Activated T-cell treated with anti-CD3 and anti-CD28 coated beads, Interleukin-2, amount 50 U/mL, for 72 hours (primary cell): ENCODE measurements at places on chromosomes 13 and 19.
A peak's percentile ranks its signal among the peaks of the same experiment; 100 is the strongest.

DNA sequence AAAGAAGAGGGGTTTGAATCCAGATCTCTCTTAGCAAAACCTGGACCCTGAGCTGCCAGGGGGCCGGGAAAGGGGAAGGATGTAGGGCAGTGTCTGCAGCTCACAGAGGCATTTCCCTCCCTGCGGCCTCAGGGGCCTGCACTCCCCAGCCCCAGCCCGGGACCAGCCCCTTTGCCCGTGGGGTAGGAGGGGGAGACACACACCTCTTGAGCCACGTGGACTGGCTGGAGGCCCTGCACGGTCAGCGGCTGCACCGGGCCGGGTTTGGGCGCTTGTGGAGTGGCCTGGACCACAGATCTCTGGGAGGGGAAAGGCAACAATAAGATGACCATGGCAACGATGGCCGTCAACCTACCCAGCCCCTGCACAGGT is 26.9 kb downstream of the RFX1 start:
- DNase-seq, result no peak

- peak; percentile 60 for DNase-seq
Measured at GRCh38 chr19:55283548-55284377, at the start of gene BRSK1. BRSK1 (plus strand) TSS chr19:55283997; CDS start chr19:55284443, 446 bp downstream.

GRCh38 chr13:114004420-114005205 is 30.7 kb upstream of the C13orf46 start:
- DNase-seq, result no peak

- no peak for DNase-seq
Measured at GRCh38 chr13:30759748-30760147, 24.4 kb downstream of the ALOX5AP start.

DNA sequence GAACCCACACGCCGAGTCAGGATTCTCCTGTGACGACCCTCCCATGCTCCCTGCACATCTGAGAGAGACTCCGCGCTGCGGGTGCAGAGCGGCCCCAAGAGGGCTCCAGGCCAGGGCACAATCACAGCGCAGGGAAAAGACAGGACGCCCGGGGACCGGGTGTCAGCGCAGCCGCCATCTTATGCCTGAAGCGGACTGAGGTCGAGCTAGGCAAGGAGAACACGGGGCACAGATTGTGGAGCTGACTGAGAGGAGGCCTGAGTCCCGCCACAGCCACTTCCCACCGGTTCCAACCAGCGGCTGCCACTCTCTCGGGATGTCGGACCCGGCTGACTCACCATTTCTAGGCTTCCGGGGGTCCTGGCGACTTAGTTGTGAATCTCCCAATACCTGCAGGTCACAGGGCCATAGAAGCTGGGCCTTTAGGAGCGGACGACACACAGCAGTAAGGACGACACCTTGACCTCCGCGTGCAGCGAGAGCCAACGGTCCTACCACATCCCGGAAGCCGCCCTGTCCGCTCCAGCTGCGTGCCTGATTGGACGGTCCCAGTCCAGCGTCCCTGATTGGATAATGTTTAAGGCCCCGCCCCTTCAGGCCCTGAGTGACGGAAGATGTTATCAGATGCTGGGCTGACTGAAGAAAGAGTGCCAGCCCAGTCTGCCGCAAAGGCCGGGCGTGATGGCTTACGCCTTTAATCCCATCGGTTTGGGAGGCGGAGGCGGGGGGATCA is at the start of gene ZNF728:
Gene ZNF728, minus strand, starts transcription at position 487 of the 733 bp plus-strand sequence. Its CDS starts 146 bp downstream, at position 341.
- no peak for DNase-seq

DNA sequence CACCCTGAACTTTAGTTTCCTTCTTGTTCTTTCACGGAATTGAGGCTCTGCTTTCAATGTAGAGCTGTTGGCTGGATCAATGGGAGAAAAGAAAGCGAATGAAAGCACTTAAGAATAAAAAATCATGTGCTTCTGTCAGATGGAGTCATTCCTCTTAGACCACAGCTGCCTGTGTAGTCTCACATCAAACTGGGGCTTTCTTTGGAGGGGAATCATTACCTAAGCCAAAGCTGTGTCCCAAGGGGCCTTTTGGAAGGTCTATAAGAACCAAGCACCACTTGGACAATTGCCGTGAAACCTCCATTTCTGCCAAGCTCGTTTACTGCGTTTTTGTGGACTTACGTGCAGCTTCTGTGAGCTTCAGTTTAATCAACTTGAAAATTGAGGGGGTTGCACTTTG is 44.2 kb upstream of the RNF113B start:
- DNase-seq, result no peak

- DNase-seq, result no peak
Measured at GRCh38 chr13:98267080-98267912, 90.2 kb upstream of the RNF113B start.

GRCh38 chr13:81596224-81596753 is 1255.4 kb upstream of the SPRY2 start:
- no peak for DNase-seq

DNA sequence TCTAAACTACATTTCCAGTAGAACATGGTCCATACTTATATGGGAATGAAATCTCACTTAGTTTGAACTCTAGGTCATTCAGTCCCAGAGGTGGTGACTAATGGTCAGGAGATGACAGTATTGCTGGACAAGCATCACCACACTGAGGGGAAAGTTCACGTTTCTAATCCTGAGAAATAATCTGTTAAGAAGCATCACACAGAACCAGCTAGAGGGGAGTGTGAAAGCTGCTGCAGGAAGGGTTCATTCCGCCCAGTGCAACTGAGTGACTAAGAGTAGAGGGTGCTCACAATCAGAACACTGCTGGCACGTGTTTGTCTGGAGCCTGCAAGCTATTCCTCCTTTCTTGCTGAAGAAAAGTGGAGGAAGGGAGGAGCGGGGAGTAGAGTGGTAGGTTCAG is 2.7 kb downstream of the COL4A1 start:
- DNase-seq, result no peak

DNA sequence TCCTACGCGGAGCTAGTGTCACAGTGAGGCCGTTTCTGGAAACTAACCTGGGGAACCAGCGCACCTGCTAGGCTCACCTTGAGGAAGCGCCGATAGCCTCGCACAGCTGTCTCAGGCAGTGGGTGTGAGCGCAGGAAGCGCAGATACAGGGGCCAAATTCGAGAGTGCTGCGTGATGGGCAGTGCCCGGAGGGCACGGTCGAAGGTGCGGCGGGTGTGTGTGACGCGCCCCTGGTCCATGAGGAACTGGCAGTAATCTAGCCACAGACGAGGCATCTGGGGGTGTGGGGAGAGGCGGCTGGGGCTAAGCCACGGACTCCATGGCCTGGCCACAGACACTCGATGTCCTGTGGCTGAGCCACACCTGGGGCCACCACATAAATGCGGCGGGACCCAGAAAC is 2.2 kb downstream of the XAB2 start:
- no peak for DNase-seq

GRCh38 chr13:84999252-84999651 is 800.0 kb downstream of the SLITRK6 start:
- DNase-seq, result no peak

DNA sequence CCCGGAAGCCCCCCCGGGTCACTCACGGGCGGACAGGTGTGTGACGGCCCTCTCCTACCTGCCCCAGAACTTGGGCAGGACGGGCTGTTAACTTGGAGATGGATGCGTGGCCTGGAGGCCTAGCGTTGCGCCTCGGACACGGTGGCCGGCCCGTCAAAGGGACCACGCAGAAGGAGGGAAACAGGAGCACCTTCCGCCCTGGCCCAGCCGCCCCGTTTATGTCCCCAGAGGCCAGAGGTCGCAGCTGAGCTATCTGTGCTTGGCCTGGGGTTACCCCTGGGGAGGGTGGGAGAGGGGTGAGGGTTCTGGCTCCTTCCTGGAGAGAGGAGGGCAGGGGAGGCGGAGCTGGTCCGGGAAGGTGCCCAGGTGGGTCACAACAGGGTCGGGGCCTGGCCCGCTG is 35.6 kb downstream of the GADD45B start:
- no peak for DNase-seq

GRCh38 chr19:48768994-48769713 is 13.8 kb downstream of the FGF21 start:
- DNase-seq, result no peak

GRCh38 chr13:110233181-110233950 is 73.6 kb downstream of the COL4A1 start:
- DNase-seq, result no peak
